ENCODE measurements at places on chromosomes 13 and 19. TPM values are rescaled to one million over a fixed set of nuclear protein-coding genes. Genes with fewer than 3 reads are reported as not detected.

The IL27RA gene
- total RNA-seq = 2.0 TPM

The DCT gene
- not detected for total RNA-seq

The OR7G3 gene
- total RNA-seq = not detected

The ZNF865 gene
- 1.4 TPM for total RNA-seq

The ZNF627 gene
- 14.6 TPM for total RNA-seq

The COL4A1 gene
- 489 TPM for total RNA-seq

The ZBTB32 gene
- total RNA-seq = not detected

The PEX11G gene
- total RNA-seq = 0.47 TPM

The ACTN4 gene
- 193 TPM for total RNA-seq

The KASH5 gene
- total RNA-seq = not detected

The SH2D3A gene
- not detected for total RNA-seq

The KLK12 gene
- not detected for total RNA-seq

The CTXN1 gene
- total RNA-seq = not detected

The ZNF98 gene
- not detected for total RNA-seq

The PGLYRP2 gene
- total RNA-seq = not detected

The FXYD1 gene
- total RNA-seq = not detected

The ODAD3 gene
- total RNA-seq = not detected

The RFPL4A gene
- not detected for total RNA-seq

The MCF2L gene
- 14.6 TPM for total RNA-seq

The ZNF534 gene
- total RNA-seq = not detected

The RRAS gene
- total RNA-seq = 8.1 TPM

The ACP7 gene
- not detected for total RNA-seq

The AMER2 gene
- not detected for total RNA-seq

The EFNB2 gene
- 5.8 TPM for total RNA-seq

The FCER2 gene
- total RNA-seq = not detected

The PNMA8C gene
- total RNA-seq = not detected

The RHPN2 gene
- total RNA-seq = 42.1 TPM

The IZUMO4 gene
- 1.9 TPM for total RNA-seq

The OR7A5 gene
- not detected for total RNA-seq

The PDX1 gene
- not detected for total RNA-seq

The RXFP2 gene
- 0.16 TPM for total RNA-seq

The SPRED3 gene
- total RNA-seq = 1.0 TPM
